ENCODE measurements at places on chromosomes 2 and 18.

DNA sequence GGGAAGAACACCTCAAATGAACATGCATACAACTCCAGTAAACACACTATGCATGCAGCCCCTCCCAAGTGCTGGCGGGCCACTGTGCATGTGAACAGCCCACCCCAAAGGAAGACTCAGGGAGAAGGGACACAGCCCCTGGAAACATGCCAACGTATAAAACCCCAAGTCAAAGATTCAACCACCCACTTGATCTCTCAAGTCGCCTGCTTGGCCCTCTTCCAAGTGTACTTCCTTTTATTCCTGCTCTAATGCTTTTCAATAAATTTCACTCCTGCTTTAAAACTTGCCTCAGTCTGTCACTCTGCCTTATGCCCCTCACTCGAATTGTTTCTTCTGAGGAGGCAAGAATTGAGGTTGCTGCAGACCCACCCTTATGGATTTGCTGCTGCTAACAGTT is 139.1 kb downstream of the C1D start:
- no peak for DNase-seq

GRCh38 chr18:48263914-48264902 is 145.0 kb downstream of the ZBTB7C start:
- DNase-seq: no peak

- DNase-seq: no peak
Observed at GRCh38 chr2:144310484-144310883, 209.4 kb downstream of the ZEB2 start.

- no peak for DNase-seq
Observed at GRCh38 chr2:215755641-215756345, 257.6 kb downstream of the MREG start.

GRCh38 chr2:80168801-80169200 is 135.8 kb downstream of the LRRTM1 start:
- DNase-seq: no peak

DNA sequence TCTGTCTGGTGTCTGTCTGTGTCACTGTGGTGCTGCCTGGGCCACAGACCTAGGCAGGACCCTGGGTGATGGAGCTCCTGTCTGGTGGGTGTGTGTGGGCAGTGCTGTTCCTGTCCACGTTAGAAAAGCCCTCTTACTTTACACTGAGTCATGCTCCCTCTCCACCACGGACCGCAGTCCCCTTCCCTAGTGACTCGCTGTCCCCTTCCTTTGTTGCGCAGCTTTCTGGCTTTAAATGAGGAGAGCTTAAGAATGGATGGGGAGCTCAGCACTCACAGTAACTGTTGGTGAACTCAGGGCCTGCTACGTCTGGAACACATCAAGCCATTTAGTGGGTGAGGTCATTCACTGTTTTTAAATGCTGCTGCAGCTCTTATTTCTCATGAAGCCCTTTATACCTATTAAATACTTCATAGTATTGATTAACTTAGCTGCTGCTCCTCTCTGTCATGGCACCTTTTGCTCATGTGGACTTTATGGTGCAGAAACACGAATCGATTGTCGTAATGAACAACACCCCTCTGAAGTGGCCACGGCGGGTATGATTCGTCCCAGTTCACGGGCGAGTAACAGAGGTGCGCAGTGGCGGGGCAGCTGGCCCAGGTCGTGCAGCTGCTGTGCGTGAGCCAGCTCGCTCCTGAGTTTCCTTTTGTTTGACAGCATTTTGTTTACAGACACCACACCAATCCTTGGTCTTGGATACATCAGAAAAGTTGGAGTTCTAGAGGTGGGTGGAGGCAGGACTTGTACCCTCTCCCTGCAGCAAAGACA is 100.4 kb downstream of the LDLRAD4 start:
- no peak for DNase-seq

- no peak for DNase-seq
Observed at GRCh38 chr2:67321588-67321903, 75.6 kb upstream of the ETAA1 start.

GRCh38 chr18:12278215-12278671 is 24.1 kb downstream of the CIDEA start:
- DNase-seq: no peak

DNA sequence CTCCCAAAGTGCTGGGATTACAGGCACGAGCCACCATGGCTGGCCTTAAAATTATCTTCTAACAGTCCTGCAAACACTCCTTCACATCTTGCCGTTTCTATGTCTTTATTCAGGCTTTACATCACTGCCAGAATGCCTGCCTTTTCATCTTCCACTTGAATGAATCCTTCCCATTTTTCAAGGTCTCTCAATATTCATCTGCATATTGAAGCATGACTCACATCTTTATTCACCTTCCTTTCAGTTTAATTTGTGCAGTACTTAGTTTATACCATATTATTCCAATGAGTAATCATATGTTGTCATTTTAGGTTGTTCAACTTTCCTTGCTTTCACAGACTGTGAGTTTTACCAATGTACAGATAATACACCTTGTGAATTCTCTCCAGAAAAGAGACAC is 510.1 kb upstream of the PIK3C3 start:
- DNase-seq: no peak

GRCh38 chr2:224576088-224576715 is 9.0 kb downstream of the CUL3 start:
- DNase-seq: no peak

DNA sequence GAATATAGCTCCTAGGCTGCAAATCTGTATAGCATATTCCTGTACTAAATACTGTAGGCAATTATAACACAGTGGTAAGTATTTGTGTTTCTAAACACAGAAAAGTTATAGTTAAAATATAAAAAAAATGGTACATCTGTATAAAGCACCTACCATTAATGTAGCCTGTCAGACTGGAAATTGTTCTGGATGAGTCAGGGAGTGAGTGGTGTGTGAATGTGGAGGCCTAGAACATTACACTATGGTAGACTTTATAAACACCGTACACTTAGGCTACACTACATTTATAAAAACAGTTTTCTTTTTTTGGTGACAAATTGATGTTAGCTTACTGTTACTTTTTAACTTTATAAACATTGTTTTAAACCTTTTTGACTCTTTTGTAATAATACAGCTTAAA is 226.3 kb downstream of the CCDC85A start:
- DNase-seq: no peak

GRCh38 chr18:23300231-23300805 is 152.8 kb upstream of the RIOK3 start:
- no peak for DNase-seq

DNA sequence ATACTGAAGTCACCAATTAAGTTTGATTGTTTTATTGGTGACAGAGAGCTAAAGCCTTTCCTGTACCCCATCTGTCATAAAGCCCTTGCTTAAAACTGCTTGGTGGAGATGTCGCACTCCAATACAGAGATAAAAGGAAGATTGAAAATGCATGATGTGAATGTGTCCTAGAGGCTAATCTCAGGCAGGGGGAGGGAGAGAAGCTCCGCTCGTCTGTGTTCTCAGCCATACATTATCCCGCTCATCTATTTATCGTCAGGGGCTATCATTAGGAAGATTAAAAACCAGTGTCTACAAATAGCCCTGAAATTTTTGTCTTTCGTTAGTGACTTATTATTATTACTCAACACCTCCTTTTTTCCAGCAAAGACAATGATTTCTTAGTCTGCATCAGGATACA is 110.3 kb downstream of the CMPK2 start:
- no peak for DNase-seq

Measured in NCI-H446 (cell line).